ENCODE measurements at places on chromosomes 7 and 10.

DNA sequence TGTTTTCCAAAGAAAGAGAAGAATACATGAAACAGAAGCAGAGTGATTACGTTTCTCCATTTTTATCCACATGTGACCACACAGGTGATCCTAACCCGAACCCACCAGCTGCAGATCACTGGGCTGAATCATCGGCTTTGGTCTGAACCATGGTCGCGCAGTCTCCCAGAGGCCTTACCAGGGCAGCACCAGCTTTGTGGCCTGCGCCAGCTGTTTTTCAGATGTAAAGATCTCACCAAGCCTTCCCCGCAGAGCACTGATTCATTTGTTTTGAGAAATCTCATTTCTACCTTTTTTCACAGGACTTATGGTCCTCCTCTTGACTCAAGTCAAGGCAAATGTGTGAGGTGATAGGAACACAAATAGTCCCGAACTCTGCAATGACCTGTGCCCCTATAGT is 207.0 kb upstream of the PPP2R2D start:
- no peak for DNase-seq

GRCh38 chr7:153027210-153027609 is 267.7 kb downstream of the ACTR3B start:
- DNase-seq, result no peak

DNA sequence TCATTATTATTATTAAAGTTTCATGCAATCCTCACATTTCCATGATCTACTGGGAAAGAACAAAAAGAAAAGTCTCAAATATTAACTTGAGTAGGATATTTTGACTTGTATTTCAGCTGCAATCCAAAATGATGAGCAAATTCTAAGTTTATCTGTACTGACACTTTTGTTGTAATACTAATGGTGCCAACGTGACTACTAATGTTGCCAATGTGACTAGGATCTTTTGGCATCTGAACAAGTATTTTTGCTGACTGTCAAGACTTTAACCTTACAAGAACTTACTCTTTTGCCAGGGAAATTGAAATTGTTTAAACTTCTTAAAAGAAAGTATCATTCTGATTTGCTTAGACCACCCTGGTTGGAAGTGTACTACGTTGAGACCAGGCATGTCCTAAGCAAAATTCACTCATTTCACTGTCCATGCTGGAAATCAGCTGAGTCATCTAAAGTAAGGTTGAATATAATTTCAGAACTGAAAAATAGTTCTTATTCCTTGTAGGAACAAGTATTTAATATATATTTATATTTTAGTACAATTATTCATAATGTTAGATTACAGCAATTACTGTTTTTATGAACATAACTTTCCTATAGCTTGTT is 78.5 kb upstream of the LYZL1 start:
- DNase-seq, result no peak

DNA sequence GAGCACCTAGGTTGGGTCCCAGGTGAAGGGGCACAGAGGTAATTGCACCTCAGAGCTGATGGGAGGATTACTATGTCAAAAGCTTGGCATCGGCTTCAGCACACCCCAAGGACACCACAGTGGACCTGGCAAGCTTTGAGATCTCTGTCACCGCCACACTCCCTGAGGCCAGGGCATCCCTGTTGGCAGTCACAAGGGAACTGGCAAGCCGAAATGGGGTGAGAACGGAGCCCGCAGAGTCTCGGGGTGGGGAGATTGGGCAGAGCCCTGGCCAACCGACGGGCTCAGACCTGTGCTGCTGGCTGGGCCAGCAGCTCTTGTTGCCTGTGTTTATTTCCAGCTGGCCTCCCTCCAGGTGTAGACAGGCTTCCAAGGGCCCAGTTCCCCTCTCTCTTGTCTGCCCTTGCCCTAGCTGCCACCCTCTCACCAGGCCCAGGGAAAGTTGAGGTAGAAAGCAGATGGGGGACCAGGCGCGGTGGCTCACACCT is 2.5 kb downstream of the HSPB1 start:
- DNase-seq, result no peak

GRCh38 chr10:102770792-102771191 is 27.0 kb downstream of the WBP1L start:
- no peak for DNase-seq

GRCh38 chr10:112758961-112759360 is 191.1 kb upstream of the TCF7L2 start:
- DNase-seq, result no peak

DNA sequence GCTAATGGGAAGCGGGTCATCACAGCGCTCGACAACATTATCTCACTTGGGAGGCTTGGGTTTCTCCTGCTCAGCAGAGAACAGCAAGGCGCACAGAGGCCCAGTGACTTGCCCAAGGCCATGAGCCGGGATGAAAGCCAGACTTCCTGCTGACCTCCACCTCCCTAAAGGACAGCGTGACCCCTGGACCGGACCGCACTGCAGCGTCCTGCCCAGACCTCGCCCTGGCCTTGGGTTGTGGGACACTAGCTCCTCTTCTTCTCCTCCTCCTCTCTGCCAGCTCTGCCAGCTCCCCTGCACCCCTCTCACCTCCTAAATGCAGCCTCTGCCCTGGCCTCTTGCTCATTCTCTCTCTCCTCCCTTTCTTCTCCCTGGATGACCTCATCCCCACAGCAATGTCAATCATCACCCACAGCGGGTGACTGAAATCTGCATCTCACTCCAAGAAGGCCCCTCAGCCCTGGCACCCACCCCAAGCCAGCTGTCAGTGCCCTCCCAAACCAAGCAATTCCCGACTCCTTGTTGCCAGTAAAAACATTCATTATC is 19.4 kb downstream of the SPOCK2 start:
- DNase-seq, result no peak

GRCh38 chr10:86756511-86757112 is at the start of gene BMPR1A:
BMPR1A (plus strand) TSS chr10:86756619; CDS start chr10:86876019, 119,400 bp downstream.
- no peak for DNase-seq

DNA sequence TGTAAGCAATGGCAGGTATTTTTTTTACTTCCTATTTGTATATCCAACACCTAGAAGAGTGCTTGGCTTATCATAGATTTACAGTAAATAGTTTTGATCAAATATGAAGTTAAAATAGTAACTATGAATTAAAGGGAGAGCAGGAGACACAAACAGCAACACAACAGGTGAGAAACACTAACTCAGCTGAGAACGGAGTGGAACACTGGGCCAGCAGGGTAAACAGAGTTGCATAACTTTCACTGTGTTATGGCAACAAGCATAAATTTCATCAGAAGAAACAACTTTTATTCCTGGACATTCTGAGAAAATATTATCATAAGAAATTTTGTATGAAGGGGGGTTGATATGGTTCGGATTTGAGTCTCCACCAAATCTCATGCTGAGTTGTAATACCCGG is 52.2 kb upstream of the SMIM30 start:
- no peak for DNase-seq

- no peak for DNase-seq
These were observed 44.9 kb downstream of the POLR1F start for GRCh38 chr7:19663816-19664462.

DNA sequence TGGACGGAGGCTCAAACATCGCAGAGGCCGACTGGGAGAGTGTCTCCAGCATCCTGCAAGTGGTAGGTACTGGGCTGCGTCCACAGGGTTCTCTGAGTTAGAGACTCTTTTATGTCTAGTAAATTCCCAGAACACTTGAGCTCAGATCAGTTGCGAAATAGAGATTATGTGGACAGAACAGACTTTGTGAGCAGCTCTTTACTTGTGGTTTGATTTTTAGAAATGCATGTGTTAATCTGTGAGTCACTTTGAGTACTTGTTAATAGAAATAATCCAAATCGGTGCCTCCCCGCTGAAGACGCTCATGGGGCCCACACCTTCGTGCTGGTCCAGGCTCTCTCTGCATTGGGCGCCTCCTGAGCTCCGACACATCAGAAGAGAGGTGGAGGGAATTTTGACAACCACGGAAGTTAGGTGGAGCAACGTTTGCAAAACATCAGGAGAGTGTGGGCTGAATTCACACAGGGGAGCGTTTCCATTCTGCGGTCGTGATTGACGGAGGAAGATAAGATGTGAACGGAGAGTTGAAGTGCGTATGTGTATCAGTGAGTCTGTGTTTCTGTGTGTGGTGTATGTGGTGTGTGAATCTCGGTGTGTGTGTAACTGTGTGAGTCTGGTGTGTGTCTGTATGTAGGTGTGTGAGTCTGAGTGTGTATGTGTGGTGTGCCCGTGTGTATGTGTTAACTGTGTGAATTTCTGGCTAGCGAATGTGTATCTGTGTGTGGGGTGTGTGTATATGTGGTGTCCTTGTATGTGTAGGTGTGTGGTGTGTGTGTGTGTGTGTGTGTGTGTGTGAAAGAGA is 32.1 kb downstream of the PFKP start:
- DNase-seq, result no peak

DNA sequence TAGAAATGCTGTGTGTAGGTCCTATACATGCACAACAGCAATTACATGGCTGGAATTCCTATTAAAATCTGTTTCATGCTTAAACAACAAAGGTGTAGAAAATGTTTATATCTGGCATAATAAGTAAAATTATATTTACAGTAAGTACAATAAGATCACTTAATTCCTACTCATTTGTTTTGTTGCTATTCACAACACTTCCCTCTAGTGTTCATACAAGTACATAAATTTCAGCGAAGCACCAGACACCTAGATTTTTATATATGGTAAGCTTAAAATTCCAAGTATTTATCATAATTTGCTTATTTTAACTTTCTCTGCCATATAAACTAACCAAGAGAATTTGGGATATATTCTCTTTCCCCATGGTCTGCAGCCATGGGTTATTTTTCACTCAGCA is 51.8 kb upstream of the ANK3 start:
- no peak for DNase-seq

- no peak for DNase-seq
These were observed 95.7 kb downstream of the GNAI1 start for GRCh38 chr7:80230327-80230726.

- no peak for DNase-seq
These were observed 43.3 kb upstream of the CNNM1 start for GRCh38 chr10:99285881-99286280.

DNA sequence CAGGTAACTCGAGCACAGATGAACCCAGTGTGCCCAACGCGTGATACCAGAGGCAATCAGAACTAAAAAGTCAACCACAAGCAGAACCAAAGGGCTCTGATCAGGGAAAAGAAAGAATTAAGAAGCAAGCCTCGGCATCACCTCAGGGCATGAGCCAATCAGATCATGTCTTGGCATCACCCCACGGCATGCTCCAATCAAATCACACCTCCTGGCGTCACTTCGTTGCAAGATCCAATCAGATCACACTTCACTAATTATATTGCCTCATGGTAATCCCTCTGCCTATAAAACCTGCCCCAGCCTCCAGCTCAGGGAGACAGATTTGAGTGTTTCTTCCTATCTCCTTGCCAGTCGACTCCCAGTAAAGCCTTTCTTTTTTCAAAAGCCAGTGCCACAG is 46.8 kb downstream of the TYW1B start:
- no peak for DNase-seq

DNA sequence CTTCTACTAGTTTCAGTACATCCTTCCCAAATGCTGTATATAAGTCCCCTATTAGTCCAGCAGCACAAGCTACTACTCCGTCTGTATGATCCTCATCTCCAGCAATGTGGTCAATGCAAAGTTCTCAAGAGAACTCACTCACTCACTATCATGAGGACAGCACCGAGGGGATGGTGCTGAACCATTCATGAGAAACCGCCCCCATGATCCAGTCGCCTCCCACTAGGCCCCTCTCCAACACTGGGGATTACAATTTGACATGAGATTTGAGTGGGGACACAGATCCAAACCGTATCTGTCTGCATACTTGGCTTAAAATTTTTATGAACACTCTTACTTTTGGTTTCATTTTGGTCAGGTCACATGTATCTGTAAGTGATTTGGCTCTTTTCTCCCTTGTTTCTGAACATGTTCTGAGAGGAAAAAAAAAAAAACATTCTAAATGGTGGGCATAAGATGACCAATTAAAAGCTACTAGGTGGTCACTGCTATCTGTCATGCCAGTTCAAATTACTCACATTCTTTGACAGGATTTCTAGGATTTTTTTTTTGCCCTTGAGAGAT is 60.1 kb downstream of the ZNF783 start:
- DNase-seq, result no peak

- no peak for DNase-seq
These were observed 23.5 kb upstream of the ZNF12 start for GRCh38 chr7:6730343-6730633.

GRCh38 chr7:127874951-127875608 is 156.2 kb downstream of the LRRC4 start:
- DNase-seq, result no peak

- DNase-seq, result no peak
These were observed 1.6 kb downstream of the DENND11 start for GRCh38 chr7:141700296-141700847.

GRCh38 chr10:35423505-35424306 is 87.4 kb downstream of the CCNY start:
- no peak for DNase-seq

DNA sequence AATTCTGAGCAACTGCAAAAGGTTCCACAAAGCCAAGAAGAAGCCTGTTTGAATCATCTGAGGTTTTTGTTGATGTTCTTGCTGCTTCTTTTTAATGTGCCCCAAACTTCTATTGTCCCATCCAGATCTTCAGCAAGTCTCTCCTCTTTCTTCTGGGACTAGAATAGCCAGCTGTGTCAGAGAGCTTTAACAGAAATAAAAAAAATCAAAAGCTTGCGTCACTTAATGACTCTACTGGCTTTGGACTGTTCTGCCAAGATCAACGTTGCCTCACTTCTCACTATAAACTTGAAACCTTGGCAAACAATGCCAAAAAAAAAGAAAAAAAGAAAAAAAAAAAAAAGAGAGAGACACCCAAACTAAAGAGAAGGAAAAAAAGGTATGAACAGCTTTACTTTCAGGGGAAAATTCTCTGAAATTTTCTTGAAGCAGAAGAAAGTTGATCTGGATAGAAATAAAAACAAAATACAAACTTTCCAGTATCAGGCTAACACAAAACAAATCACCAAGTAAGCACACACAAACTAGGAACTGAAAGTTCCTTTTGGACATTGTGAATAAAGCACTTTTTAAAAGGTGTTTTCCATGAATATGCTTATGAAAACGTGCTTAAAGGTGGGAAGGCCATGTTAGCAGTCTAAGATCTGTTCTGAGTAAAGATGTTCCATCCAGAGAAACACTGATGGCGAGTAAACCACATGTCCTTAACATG is 14.8 kb downstream of the USP54 start:
- DNase-seq, result peak; percentile 32

- DNase-seq, result no peak
These were observed 303.3 kb downstream of the IPMK start for GRCh38 chr10:57964351-57964750.

- DNase-seq, result no peak
These were observed 976 bp downstream of the ABCF2 start for GRCh38 chr7:151225948-151226510.

DNA sequence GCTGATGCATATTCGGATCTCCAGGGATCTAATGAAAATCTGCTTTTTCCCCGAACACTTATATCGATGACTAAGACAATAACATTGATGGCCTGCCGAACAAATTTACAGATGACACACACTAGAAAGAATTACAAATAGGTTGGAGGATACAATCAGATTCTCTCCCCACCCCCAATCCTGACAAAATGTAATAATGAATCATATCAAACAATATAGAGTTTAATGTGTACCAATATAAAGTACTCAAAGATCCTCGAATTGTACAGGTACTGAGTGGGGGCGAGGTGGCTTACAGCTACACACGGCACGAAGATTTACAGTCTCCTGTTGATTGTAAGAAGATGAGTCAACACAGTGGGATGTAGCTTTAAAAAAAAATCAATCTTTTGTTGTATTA is 182.7 kb upstream of the MKLN1 start:
- no peak for DNase-seq
